ENCODE measurements at places on chromosomes 3 and 15. TPM values are rescaled to one million over a fixed set of nuclear protein-coding genes. Genes with fewer than 3 reads are reported as not detected.

GRCh38 chr3:54188176-54188791 is 65.9 kb downstream of the CACNA2D3 start:
- peak; percentile 60 for DNase-seq

- no peak for DNase-seq
Measured at GRCh38 chr3:178174201-178174915, 361.9 kb upstream of the KCNMB2 start.

DNA sequence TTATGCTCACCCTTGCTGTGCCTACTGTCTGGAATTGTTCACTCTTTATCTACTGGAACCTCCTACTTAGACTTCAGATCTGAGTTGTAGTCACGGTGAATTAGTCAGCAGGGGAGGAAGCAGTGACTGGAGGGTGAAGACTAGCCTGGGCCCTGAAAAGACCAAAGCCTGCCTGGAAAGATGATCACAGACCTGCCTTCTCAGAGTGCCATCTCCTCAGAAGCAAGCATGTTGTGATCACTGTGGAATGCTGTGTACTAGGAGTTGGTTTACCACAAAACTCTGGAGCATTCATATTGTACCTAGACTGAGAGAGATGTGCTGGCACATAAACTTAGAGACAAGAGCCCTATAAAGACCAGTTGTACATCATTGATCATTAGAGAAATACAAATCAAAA is 100.7 kb upstream of the SCN10A start:
- no peak for DNase-seq

- DNase-seq: no peak
Measured at GRCh38 chr3:69763458-69763857, 24.2 kb downstream of the MITF start.

DNA sequence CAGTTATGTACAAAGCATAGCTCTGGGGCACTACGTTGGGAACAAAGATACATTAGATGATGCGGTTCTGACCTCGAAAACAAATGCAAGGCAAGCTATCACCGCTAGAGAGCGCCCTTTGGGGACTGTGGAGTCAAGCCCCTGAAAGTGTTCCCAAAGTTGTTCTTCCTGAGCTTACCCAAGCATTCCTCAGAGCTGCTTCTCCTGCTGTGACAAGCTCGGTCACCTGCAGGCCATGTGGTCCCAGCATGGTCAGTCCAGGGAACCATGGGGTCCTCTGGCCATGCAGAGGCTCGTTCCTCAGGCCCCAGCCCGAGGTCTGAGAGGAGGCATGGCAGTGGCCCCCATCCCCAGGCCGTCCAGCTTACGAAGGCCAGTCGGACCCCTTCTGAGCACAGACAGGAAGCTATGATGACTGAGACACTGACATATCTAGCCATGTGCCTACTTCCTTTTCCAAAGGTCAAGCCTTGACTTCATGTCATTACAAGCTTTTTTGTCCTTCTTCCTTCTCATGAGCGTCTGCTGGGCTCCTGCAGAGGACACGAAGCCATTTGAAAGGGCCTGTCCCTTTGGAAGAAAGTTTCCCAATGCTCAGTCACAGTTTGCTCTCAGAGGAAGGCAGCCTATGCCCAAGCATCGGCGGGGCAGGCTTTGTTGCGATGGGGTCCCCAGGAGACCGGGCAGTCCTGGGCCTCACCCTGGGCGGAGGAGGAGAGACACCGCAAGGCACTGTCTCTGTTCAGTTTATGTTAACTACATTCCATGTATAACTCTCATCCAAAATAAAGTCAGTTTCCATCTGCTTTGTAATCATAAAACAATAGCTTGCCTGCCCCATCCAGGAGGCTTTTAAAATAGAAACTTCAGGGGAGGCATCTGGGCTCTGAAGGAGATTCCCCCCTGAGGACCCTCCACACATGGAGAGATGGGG is 79.3 kb downstream of the ATP10A start:
- DNase-seq: no peak

DNA sequence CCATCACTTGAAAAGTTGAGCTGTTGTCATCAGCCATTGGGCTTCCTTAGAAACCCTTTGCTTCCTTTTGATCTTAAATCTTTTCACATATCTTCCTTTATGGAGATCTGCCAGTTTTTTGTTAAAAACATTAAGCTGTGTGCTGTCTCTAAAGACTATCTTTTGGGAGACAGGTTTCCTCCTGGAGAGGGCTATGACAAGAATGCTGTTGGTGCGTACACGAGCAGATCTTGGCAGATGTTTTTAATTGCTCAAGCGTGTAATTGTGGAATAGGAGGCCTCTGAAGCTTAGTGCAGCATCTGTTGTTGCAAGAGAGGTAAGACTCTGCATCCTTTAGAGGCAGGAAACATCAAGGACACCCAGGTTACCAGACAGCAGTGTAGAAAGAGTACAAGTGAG is 56.8 kb downstream of the PHLDB2 start:
- DNase-seq: no peak

- DNase-seq: no peak
Measured at GRCh38 chr3:124582196-124582595, 148.1 kb upstream of the UMPS start.

GRCh38 chr3:177287231-177287630 is 89.9 kb upstream of the TBL1XR1 start:
- DNase-seq: no peak

GRCh38 chr15:73881579-73882320 is 8.4 kb downstream of the TBC1D21 start:
- DNase-seq: no peak

DNA sequence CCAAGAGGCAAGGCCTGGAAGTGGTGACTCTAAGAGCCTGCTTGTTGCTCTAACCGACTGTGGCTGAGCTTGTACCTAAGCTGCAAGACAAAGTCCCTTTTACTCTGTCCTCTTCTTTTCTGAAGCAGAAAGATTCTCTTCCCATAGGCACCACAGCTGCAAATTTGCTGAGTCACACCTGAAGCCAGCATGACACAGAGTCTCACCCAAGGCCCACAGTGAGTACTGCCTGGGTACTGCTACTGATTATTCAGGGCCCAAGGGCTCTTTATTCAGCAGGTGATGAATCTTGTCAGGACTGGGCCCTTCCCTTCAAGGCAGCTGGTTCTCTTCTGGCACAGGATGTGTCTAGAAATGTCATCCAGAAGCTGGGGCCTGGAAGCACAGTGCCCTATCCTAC is 18.9 kb upstream of the TIGIT start:
- DNase-seq: no peak

DNA sequence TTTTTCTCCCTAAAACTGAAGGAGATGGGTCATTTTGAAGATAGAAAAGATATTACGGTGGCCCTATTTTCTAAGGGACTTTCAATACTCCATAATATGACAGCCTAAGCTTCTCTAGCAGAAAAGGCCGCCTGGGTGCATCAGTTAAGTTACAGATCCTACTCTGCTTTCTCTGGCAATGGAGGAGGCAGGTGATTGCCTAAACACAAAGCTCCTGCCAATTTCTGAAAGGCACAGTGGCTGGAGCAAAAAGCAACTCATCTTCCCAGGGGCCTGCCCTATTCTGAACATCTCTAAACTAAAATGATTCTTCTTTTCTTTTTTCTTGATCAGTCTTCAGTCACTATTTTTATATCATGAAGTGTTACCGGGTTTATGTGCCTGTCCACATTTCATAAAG is 276.7 kb downstream of the CNTN4 start:
- DNase-seq: no peak

DNA sequence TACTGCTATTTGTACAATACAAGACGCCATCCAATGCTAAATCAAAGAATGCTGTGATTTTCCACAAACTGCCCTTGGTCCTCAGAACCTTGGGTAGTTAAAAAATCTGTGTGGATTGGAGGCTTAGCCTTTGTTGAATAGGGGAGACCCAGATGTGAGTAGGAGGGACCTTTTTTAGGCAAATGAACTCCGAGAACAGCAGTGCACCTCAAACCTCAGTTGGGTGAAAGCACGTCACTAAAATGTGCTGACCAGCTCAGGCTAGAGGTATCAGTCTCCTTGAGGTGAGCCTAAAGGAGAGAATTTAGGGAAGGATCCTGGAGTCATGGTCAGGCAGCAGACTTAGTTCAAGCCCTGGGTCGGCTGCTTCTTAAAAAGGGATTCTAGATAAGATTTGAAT is 200.7 kb downstream of the SOX2 start:
- no peak for DNase-seq

GRCh38 chr3:37272741-37273140 is 98.4 kb upstream of the LRRFIP2 start:
- no peak for DNase-seq

- DNase-seq: no peak
Measured at GRCh38 chr3:138461246-138461645, 26.8 kb downstream of the ESYT3 start.

- peak; percentile 38 for DNase-seq
Measured at GRCh38 chr3:47542471-47543173, 29.1 kb upstream of the ELP6 start.

GRCh38 chr3:134536781-134537180 is 50.9 kb downstream of the CEP63 start:
- DNase-seq: no peak

- no peak for DNase-seq
Measured at GRCh38 chr3:53803124-53803815, 42.9 kb downstream of the CHDH start.

GRCh38 chr3:13666781-13667709 is 118.1 kb downstream of the FBLN2 start:
- no peak for DNase-seq

Gene AMT
- 13.5 TPM for total RNA-seq

Gene RASGRF1
- total RNA-seq: 1.7 TPM

Gene SPESP1
- 0.72 TPM for total RNA-seq

Gene AQP9
- 1.9 TPM for total RNA-seq

Gene GALNT15
- 3.9 TPM for total RNA-seq

Gene SYNPR
- total RNA-seq: 9.9 TPM

Gene RASL12
- 107 TPM for total RNA-seq

Gene CCR2
- total RNA-seq: 10.8 TPM

Gene C2CD4B
- total RNA-seq: not detected

Gene MYO5C
- total RNA-seq: 2.2 TPM

Gene SNX22
- total RNA-seq: 4.1 TPM

Gene NPAP1
- total RNA-seq: 2.4 TPM

Measured in umbilical cord (tissue), 2 donors.